Activated CD4-positive, alpha-beta T cell treated with anti-CD3 and anti-CD28 coated beads, Interleukin-2, amount 50 U/mL, for 1 hour (primary cell): ENCODE measurements at places on chromosomes 1 and 21.
A peak's percentile ranks its signal among the peaks of the same experiment; 100 is the strongest.

- no peak for DNase-seq
Observed at GRCh38 chr1:174134003-174134659, 25.2 kb upstream of the RABGAP1L start.

DNA sequence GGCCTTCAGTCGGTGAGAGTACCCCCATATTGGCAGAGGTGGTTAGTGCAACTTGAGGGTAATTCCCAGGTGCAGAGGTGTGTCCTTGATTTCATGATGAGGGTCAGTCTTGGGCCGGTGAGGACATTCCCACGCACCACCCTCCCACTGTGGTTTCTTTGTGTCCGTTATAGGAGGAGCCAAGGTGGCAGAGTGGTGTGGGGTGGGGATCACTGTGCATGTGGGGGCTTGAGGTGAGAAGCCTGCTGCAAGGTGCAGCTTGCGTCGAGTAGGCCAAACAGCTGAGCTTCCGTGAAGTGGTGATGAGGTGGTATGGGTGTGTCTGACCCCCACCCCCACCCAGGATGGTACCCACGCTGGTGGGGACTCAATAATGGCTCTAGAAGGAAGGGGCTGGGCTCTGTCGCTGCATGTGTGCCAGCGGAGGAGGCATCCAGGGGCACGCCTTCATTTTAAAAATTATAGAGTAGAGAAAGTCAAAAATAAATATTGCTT is 6.2 kb downstream of the PTPRF start:
- DNase-seq = no peak

DNA sequence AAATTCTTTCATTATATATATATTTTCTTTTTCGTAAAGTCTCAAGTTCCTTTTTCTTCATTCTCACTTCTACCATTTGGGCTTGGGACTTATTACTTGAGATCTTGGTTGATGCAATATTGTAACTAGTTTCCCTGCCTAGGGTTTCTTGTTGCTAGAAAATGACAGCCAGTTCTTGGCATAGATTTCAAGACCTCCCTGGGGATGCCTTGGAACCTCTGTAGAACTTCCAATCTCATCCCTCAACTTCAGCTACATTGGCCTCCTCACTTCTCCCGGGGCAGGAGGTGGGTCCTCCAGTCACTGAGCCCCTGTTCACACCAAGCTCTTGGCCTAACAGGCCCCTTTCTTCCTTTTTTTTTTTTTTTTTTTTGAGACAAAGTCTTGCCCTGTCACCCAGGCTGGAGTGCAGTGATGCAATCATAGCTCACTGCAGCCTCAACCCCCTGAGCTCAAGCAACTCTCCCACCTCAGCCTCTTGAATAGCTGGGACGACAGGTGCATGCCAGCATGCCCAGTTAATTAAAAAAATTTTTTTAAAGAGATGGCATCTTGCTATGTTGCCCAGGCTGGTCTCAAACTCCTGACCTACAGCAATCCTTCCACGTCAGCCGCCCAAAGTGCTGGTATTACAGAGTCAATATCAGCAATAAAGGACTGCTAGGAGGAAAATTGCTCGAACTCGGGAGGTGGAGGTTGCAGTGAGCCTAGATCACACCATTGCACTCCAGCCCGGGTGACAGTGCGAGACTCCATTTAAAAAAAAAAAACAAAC is 33.1 kb downstream of the MAP3K7CL start:
- no peak for DNase-seq

GRCh38 chr1:180581635-180582039 is 22.9 kb downstream of the OVAAL start:
- DNase-seq = no peak

DNA sequence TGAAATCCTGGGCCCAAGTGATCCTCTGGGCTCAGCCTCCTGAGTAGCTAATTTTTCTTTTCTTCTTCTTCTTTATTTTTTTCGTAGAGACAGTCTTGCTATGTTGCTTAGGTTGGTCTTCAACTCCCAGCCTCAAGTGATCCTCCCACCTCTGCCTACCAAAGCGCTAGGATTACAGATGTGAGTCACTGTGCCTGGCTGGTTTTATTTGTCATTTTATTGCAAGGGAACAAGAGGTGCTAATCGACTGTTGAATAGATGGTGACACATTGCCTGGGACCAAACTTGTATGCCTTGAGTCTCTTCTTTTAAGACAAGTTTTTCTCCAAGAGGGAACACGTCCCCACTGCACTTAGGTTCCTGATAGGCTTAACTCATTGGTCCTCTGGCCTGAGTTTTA is 20.0 kb upstream of the KLHDC8A start:
- DNase-seq = no peak

DNA sequence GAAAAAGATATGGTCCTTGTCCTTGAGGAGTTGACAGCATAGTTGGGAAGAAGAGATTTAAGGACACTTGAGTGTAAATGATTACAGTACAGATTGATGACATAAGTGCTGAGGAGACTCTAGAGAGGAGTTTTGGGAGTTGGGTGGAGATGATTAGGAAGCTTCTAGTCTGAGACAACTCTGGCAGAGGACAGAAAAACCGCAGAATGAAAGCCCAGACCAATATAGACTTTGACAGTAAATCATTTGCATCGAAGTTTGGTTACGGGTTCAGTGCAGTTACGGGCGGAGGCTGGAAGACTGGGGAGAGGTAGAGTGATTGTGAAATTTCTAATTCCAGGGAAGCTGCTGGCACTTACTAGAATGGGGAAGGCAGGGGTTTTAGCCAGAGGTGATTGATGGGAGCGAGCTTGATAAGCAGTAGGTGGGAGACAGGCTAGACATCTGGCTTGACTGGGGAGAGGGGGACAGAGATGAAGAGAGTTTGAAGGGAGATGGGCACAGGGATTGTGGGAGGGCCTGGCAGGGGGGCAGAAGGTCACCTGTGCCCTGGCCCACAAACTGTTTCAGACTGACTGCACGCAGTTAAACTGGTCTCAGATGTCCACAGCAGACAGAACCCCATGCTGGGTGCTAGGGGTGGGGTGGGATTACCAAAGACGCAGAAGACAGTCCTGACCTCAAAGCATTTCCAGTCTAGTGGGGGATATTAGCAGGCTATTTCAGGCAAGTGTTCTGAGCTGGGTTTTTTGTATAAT is 20.1 kb downstream of the SH2D2A start:
- DNase-seq = no peak

GRCh38 chr1:209641832-209642172 is 10.4 kb downstream of the LAMB3 start:
- no peak for DNase-seq

DNA sequence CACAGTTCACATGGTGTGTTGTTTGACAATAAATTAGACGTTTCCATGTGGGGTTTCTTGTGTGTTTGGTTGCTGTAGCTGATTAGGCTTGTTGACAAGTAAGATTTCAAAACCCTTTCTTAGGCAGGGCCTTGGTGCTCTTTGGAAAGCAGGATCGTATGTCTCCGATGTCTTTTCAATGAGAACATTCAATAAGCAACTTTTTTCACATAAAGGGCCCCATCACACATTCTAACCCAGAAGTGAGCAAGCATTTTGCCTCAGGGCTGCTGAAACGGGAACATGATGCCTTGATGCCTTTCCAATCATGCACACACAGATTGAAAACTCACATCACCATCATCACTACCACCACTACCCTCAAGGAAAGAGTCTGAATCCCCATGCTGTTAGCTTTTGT is 33.1 kb downstream of the LPAR3 start:
- DNase-seq = no peak

DNA sequence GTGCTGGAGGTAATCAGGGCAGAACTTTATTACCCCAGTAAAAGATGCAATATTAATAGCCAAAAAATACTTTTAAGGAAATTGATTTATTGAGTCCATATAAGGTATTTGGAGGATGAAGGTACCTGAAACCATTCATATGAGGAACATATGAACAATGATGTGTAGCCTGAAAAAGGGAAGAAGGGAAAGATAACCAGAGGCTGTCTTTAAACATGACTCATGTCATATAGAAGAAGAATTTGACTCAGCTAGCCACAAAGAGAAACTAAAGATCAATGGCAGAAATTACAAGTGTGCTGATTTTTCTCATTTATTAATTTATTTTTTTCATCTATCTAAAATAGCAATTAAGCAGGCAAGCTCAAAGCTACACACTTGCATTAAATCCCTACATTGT is 136.2 kb upstream of the DUSP10 start:
- DNase-seq = no peak

DNA sequence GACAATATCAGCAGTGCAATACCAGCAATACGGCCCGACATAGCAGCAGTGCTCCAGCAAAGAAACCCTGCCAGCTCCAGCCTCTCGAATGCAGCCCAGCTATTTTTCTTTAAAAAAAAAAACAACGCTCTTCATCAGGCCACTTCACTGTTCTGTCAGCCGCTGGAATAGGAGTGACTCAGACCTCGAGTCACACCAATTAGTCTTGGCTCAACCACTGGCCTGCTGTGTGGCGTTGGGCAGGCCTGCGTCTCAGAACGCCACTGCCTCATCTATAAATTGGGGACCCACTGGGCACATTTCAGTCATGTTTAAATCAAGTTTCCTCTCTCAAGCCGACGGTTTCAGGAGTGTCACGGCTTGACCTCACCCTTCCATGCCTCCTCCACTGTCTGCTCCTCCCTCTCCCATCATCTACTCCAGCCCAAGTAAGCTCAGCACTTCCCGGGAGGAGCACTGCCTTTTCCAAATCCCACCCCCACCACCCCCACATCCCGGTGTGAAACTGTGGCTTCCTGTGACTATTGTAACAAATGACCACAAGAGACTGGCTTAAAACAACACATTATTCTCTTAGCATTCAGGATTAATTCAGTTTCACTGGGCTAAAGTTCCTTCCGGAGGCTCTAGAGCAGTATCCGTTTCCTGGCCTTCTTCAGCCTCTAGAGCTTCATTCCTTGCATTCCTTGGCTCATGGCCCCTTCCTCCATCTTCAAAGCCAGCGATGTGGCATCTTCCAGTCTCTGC is 71.9 kb upstream of the EFHD2 start:
- no peak for DNase-seq

GRCh38 chr1:182175361-182175931 is 113.9 kb upstream of the ZNF648 start:
- no peak for DNase-seq

DNA sequence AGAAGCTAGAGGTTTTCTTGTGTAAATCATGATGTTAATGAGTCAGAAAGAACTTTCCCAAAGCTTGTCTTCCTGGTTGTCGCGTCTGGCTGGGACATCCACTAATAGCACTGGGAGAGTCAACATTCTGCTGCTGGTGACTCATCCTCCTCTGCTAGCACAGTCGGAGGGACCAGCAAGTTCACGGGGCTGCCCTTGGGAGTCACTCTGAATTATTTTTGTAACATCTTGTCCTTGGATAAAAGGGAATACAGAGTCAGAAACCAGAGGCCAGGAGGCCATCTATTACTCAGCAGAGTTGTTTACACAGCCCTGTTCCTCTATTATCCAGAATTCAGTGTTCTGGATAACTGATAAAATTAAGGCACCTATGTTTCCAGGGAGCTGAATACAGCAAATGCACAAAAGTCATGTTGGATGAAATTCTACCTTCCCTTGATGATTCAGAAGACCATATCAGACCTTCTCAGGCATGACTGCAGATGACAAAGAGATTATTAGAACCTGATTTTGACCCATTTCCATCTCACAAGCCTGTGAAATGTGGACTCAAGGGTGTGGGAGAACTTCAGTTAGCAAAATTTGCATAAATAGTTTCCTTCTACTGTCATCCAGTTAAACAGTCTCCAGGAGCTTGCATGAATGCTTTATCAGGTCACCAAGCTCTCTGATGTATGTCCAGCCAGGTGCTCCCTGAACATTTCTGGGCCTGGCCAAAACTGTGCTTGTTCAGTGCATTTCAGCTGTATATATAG is 68.1 kb downstream of the JAK1 start:
- DNase-seq = peak; percentile 32

DNA sequence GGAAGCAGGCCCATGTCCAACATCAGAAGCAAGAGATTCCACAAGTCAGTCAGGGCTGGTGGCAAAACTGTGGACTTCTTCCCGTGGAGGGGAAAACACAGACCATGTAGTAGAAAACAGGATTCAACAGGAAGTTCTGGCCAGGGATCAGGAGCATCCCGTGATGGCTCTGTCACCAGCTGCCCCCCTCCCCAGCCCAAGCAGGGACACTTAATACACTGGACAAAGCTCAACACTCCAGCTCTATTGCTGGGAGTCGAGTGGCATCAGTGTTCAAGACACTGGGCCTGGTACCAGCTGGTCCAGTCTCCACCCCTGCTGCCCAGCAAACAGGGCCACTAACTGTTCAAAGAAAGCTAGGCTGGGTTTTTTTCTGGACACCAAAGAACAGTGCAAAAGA is 3.7 kb downstream of the SLC45A3 start:
- DNase-seq = no peak

- no peak for DNase-seq
Observed at GRCh38 chr1:178075333-178075732, 18.6 kb upstream of the RASAL2 start.

GRCh38 chr1:54989968-54990810 is 8.5 kb upstream of the BSND start:
- no peak for DNase-seq

DNA sequence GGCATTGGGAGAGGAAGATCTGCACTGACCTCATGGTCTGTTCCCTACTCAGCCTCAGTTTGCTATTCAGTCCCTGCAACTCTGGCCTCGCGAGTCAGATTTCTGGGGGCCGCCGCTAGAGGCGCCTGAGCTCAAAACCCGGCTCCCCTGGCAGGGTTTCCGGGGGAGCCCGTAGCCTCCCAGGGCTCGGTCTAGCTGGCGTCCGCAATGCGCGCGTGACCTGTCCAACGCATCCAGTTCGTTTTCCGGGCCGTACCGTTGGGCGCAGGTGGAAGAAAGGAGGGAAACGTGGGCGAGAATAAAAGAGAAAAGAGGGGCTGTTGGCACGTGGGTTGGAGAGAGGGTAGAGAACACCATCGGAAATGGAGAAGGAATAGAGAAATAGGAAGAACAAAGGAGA is at the start of gene ADAM30:
Gene ADAM30, minus strand, starts transcription at position 213 of the 400 bp plus-strand sequence. Its CDS starts 179 bp downstream, at position 34.
- DNase-seq = no peak

GRCh38 chr21:25512095-25513081 is 94.9 kb downstream of the MRPL39 start:
- DNase-seq = no peak

DNA sequence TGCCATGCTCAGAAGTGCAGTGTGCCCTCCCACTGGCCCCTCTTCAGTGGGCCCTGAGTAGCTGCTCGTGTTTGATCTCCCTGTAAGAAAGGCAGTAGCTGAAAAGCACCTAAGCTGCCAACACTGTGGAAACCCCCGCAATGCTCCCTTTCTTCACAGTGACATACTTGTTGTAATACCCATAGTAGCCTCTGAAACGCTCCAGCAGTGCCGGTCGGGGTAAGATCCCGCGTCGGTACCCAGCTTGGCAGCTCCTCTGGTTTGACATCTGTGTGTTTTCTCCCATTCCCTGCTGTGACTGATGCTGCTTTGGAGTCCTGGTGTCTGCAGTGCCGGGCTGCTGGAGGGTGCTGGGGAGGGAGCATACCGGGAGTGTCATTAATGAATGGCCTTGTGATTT is 3.6 kb downstream of the CHAF1B start:
- DNase-seq = no peak

- DNase-seq = no peak
Observed at GRCh38 chr1:15125101-15125745, 28.3 kb upstream of the TMEM51 start.

DNA sequence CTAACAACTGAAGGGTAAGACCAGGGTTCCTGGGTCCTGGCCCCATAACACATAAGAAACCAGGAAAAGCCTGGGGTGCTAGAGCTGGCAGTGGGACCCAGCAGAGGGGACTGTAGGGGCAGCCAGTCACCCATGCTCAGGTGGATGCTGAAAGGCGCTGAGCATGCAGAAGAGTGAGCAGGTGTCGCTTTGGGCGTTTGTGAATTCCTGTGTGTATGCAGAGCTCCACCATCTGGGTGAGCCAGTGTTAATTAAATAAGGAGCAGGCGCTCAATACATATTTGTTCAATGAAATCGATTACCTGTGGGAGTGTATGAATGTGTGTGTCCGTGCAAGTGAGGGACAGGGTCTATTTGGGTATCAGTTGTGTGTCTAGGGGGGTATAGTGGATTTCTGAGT is 499 bp downstream of the C1QA start:
- no peak for DNase-seq
